A549 treated with dexamethasone at 1 μM for 4 hours (cell line): ENCODE measurements at places on chromosomes 7 and 10. TPM values are rescaled to one million over a fixed set of nuclear protein-coding genes. Genes with fewer than 3 reads are reported as not detected.

NUPR2 gene
- not detected in 5 replicates for total RNA-seq

DOCK1 gene
- total RNA-seq, result 20.8 to 29.5 TPM (median 27.7 TPM) in 5 replicates

CUZD1 gene
- total RNA-seq, result 0.63 to 1.2 TPM (median 1.0 TPM) in 5 replicates

GOLGA7B gene
- total RNA-seq, result 3.1 to 4.2 TPM (median 3.8 TPM) in 5 replicates

STK32C gene
- 31.1 to 44.7 TPM (median 42.2 TPM) in 5 replicates for total RNA-seq

ADGRA1 gene
- 0.24 to 0.44 TPM (median 0.34 TPM) in 5 replicates for total RNA-seq
